ENCODE measurements at places on chromosomes 16 and 17.

GRCh38 chr16:81333356-81333755 is 18.6 kb downstream of the GAN start:
- DNase-seq, result no peak

- no peak for DNase-seq
These were observed 321.7 kb downstream of the C16orf95 start for GRCh38 chr16:86995456-86995855.

GRCh38 chr16:86992587-86992986 is 324.6 kb downstream of the C16orf95 start:
- no peak for DNase-seq

GRCh38 chr16:78926723-78927210 is 673.8 kb downstream of the MAF start:
- no peak for DNase-seq

DNA sequence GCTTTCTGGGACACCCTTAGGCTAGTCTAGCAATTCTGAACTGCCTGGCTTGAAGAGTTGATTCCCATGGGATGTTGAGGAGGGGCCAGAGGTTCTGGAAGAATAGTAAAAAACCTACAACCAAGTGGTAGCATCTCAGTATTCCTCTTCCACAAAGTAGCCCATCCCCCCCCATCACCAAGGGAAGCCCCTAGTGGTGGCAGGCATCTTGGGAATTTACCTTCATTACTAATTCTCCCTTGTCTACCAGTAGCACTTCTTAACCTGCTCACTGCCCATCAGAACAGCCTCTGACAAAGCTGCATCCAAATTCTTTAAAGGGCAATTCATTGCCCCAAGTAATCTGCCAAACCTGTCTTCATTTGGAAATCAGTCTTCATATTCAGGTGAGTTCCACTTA is 12.8 kb upstream of the RAB11FIP4 start:
- no peak for DNase-seq

GRCh38 chr17:48554412-48555257 is 9.7 kb upstream of the HOXB2 start:
- DNase-seq, result no peak

- DNase-seq, result no peak
These were observed 12.9 kb downstream of the CIITA start for GRCh38 chr16:10889855-10890254.

- no peak for DNase-seq
These were observed 154.0 kb downstream of the SEC14L1 start for GRCh38 chr17:77294761-77295160.

DNA sequence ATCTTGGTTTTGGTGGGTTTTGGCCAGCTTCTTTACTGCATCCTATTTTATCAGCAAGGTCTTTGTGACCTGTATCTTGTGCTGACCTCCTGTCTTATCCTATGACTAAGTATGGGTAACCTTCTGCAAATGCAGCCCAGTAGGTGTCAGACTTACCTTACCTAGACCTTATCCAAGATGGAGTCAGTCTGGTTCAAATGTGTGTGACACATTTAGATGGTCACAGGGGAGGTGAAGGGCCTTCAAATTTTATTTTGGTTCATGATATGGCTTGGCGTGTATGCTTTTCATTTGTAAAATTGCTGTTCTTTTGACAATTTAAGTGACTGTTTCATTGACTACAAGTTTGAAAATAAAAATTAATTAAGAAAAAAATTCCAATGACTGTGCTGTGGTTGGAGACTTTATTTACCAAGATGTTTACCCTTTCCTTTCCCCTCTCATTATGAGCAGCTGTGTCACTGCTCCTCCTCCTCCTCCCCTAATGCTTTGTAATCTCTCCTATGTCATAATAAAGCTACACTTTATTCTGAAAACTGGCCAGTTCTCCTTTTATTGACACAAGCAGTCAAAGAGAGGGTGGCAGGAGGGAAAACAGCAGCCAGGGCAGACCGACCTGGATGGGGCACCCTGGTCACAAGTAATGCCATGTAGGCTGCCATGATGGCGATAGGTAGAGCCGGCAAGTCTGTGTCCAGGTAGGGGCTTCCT is 49.4 kb downstream of the TNFRSF13B start:
- DNase-seq, result no peak

GRCh38 chr17:43591779-43592562 is 45.8 kb upstream of the ETV4 start:
- DNase-seq, result no peak

DNA sequence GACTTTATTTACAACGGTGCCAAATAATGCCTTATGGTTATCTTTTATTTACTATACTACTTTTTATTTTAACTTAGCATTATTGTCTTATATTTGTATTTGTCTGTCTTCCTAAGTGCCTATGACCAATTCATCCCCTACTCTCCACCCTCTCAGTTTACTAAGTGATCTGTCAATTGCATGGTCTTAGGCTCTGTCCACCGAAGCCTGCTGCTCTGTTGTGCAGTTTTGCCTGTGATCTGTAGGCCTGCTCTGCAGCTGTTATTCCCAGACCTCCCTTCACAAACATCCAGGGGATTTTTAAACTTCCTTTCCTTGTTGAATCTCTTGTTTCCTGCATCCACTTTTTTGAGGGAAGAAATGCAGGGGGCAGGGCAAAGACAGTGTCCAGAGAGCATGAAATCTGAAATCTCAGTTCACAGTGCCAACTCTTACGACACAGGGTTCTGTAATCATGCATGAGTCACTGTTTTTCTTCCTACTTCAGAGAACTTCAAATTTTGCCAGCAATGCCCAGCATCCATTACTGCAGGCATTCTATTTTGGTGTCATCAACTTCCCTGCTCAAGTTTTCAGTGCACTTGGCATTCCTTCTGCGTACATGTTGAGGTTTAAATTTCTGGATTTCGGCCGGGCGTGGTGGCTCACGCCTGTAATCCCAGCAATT is 11.4 kb downstream of the SLFN5 start:
- no peak for DNase-seq

DNA sequence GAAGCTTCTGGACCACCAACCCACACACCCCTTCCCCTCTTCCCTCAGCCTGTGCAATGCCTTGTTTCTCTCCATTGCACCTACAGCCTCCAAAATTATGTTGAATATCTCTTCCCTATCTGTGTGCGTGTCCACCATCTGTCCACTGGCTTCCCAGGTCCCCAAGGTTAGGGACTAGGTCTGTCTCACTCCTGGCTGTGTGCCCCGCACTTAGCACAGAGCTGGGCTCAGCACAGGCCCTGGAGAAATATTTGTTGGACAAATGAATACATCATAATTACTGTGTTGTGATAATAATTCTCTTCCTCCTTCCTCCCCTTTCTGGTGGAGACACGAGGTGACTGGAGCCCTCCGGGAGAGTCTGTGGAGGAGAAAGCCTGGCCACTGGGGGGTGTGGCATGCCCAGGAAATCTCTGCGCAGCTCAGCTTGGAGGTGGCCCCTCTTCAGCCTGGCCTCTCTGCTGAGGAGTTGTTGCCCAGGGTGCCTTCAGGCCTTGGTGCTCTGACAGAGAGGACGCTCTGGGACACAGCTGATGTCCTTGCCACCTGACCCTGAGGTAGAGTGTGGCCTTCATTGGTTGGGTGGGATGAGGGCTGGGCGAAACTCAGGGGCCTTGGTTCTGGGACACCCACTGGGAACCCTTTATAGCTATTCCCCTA is 3.3 kb upstream of the BRD7 start:
- no peak for DNase-seq

DNA sequence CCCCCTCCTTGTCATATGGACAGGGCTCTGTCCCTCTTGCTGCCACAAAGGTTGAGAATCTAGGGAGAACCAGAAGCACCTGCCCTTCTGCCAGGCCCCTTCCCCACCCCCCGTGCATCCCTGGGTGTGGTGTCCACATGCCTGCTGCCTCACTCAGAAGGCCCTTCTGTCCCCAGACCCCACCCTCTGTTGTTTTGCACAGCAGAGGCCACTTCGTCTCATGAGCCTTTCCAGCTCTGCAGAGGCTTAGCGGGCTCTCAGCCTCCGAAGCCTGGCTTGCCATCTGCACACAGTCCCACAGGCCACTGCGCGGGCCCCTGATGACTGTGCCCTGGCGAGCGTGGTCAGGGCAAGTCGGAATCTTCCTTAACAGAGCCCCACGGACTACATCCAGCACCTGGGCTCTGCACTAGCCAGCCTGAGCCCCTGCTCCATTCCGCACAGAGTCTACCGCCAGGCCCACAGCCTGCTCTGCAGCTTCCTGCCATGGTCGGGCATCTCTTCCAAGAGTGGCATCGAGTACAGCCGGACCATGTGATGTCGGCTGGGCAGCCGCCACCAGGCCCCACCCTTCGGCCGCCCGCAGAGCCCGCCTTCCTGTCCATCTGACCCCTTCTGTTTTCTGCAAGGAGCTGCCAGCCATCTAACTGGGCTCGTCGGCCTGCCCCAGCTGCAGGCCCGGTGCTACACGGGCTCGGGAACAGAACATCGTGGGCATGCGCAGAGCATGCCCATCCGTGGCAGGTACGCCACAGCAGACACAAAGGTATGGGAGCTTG is 10.8 kb downstream of the C16orf90 start:
- peak; percentile 81 for DNase-seq

DNA sequence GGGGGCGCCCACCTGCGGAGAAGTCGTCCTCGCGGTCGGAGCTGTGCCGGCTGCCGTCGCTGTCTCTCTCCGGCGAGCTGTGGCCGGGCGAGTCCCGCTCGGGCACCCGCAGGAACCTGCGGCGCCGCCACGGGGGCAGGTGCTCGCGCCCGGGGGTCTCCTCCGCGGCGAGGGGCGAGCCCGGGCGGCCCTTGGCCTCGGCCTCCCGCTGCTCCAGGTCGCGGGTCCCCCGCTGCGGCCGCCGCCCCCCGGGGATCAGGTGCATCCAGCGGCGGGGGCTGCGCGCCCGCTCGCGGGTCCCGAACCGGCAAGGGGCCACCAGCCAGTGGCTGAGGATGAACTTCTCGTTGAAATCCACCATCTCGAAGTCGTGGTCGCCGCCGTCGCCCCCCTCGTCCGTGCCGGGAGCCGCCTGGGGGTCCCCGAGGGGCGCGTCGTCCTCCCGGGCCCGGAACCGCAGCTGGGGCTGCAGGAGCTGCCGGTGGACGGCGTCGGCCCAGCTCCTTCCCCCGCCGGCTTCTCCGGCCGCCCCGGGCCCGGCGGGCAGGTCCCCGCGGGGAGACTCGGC is 41.4 kb upstream of the BHLHA9 start:
- DNase-seq, result no peak

GRCh38 chr16:58461056-58461455 is 38.9 kb upstream of the NDRG4 start:
- no peak for DNase-seq

DNA sequence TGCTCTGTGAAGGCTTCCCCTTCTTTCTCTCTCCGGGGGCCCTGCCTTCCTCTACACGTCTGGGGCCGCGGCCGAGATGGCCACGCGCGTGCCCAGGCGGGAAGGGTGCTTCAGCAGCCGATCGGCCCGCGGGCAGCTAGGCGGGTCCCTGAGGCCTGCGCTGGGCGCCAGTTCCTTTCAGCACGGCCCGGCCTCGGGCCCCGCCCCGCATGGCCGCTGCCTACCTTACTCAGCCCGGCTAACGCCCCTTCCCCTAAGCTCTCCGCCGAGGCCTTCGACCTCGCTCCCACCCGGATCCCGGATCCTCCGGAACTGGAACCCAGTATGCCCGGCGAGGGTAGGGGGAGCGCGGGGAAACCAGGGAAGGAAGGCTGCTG is 335 bp downstream of the TMEM11 start:
- no peak for DNase-seq

DNA sequence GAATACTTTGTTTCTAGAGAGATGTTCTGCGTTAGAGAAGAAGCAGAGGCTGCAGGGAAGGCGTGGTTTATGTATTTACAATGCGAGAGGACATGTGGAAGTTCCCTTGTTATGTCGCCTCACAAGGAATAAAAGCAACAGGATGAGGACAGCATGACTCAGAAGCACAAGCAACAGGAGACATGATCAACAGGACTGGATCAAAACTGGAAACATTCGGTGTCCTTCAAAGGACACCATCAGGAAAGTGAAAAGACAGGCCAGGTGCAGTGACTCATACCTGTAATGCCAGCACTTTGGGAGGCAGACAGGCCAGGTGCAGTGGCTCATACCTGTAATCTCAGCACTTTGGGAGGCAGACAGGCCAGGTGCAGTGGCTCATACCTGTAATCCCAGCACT is 52.6 kb downstream of the CCDC57 start:
- DNase-seq, result no peak

GRCh38 chr16:86897486-86897885 is 319.1 kb downstream of the FOXL1 start:
- DNase-seq, result no peak

DNA sequence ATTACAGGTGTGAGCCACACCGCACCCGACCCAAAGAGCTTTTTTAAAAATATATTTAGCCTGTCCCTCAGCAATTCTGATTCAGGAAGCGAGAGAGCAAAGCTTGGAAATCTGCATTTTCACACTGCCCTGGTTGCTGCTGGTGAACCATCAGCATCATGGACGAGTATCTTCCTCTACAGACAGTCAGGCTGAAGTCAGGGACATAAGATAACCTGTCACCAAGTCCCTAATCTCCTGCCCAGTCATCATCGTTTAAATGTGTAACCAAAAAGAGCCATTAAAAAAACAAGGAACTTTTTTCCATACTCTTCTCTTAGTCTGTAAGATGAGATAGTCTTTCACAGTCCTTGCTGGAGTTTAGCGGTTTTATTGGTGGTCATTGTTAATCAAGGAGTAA is 6.7 kb downstream of the PMM2 start:
- DNase-seq, result no peak

DNA sequence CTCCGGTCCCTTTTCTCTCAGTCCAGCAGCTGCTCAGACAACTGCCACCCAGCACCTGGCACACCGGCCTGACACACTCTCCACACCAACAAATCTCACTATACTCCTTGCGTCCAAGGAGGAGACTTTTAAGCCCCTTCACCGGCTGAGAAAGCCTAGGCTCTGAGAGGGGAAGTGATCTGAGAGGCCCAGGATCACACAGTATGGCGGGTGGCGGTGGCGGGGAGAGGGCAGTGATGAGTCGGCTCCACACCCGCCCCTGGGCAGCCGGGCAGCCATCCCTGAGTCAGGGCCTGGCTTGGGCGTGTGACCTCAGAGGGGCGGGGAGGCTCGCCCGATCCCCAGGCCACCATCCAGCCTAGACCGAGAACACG is 569 bp downstream of the FLII start:
- DNase-seq, result no peak

GRCh38 chr17:49397586-49397985 is 17.1 kb downstream of the PHB1 start:
- DNase-seq, result no peak

- no peak for DNase-seq
These were observed 26.2 kb downstream of the NUDT7 start for GRCh38 chr16:77748421-77749005.

GRCh38 chr16:53905028-53905427 is 201.1 kb downstream of the FTO start:
- DNase-seq, result no peak

GRCh38 chr16:65895906-65896305 is 470.6 kb upstream of the CDH5 start:
- DNase-seq, result no peak

GRCh38 chr17:32486701-32487472 is at the start of gene CDK5R1:
CDK5R1 (plus strand) TSS chr17:32486993; CDS start chr17:32487621, 628 bp downstream.
- no peak for DNase-seq

DNA sequence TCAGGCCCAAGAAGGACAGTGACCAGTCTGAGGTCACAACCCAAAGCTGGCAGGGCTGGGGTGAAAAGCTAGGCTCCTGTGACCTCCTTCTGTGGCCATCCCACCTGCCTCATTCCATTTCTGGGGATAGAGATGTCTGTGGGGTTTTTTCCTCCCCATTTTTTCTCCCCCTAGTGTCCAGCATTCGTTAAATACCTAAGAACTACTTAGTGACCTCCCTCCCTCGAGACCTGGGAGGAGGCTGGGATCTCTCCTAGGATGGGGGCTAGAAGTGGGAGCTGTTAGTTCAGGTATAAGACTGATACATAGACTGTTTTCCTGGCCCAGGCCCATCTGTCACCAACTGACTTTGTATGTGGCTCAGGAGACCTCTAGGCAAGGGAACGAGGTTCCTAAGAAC is 20.5 kb upstream of the STAC2 start:
- DNase-seq, result no peak
